ENCODE measurements at places on chromosomes 7 and 10.
A peak's percentile ranks its signal among the peaks of the same experiment; 100 is the strongest.

DNA sequence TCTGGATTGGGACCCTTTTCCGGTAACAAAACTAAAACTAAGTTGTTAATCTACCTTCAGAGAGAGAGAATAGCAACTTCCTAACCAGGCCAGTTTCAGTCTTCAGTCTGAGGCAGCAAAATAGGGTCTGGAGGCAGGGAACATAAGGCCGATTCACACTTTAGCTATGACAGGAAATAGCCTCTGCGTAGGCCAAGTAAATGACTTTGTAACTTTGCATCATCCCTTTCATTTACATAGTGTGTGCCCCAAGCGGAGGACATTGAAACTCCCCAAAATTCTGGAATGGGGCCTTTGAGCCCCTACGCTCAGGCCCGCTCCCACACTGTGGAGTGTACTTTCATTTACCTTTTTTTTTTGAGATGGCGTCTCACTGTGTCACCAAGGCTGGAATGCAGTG is 1.7 kb upstream of the UPP1 start:
- peak overlapping the region; percentile 97 for H3K27ac ChIP-seq
- no peaks in the 10 kb centered on the region for H3K36me3 ChIP-seq
- peak; percentile 76 for DNase-seq
- H3K4me1 ChIP-seq: peaks cover 28% of the 10 kb centered on the region

DNA sequence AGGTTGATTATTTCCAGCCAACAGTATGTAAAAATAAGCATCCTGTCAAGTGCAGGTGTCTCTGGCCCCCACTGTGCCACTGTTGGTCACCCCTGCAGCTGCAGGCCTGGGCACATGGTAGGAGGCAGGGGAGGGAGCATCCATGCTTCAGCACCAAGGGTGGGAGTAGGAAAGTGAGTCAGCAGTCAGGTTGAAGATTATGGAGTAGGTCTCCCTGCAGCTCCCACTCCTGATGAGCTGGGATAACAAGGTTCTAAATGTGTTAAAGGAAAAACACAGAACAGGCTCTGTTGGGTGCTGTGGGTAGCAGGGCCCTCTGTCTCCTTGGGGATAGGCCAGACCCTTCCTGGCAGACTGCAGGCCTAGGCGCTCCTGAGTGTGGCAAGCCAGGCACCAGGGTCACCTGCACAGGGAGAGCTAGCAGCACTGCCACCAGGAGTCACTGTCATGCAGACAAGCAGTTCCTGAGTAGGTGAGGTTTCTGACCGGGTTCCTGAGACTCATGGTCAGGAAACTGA is 59.3 kb downstream of the NUDCD3 start:
- H3K27ac ChIP-seq: no peak overlapping the region
- peaks cover 7% of the 10 kb centered on the region for H3K36me3 ChIP-seq
- no peaks in the 10 kb centered on the region for H3K27me3 ChIP-seq
- H3K4me3 ChIP-seq: no peak overlapping the region

DNA sequence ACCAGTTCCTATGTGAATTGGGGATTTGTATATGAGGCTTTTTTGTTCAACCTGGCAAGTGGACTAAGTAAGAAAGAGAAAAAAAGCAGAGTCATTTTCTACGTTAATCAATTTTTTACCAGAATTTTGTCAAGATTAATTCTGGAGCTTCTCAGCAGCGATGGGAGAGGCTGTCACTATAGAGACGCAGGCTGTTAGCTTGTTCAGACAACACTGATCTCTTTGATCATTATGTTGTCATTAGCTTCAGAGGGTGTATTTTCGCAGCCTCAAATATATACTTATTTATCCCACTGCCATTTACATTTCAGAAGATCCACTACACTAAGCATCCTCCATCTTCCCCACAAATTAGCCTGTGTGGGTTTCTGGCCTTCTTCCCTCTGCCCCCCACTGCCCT is 196.7 kb upstream of the PFKP start:
- H3K27me3 ChIP-seq: no peaks in the 10 kb centered on the region
- DNase-seq: no peak
- H3K36me3 ChIP-seq: no peaks in the 10 kb centered on the region
- no peak overlapping the region for H3K4me3 ChIP-seq

DNA sequence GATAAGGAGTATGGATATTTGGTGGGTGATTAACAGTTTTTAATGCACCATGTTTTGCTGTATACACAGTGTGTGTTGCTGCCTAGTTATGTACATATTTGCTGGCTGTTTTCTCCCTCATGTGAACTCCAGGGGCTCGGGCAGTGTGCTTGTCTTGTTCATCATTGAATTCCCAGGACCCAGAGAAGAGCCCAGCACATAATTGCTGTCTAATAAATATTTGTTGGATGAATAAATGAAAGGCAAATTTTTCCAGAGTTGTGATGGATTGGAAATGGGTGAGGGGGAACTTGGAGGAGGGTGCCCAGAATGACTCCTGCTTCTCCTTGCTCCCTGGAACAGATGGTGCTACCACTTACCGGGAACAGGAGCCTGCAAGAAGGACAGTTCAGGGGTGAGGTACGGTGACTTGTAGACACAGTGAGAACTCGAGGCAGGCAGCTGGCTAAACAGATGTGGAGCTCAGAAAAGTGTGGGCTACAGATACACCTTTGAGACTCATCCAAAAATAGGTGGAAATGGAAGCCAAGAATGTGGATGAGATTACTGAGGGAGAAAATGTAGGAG is 586.8 kb upstream of the MGMT start:
- H3K27me3 ChIP-seq: no peaks in the 10 kb centered on the region
- no peaks in the 10 kb centered on the region for H3K4me1 ChIP-seq
- no peak overlapping the region for H3K27ac ChIP-seq
- H3K4me3 ChIP-seq: no peak overlapping the region
- DNase-seq: no peak
- no peaks in the 10 kb centered on the region for H3K36me3 ChIP-seq
